ENCODE measurements at places on chromosomes 3 and 15. TPM values are rescaled to one million over a fixed set of nuclear protein-coding genes. Genes with fewer than 3 reads are reported as not detected.

Gene SLC6A20
- total RNA-seq, result not detected

Gene TICRR
- 19.6 TPM for total RNA-seq

Gene COX17
- total RNA-seq, result 20.9 TPM

Gene PLSCR2
- total RNA-seq, result not detected

Gene EOGT
- 2.5 TPM for total RNA-seq

Gene MAN2A2
- 15.3 TPM for total RNA-seq

Gene CCR2
- not detected for total RNA-seq

Gene GOLGA8G
- not detected for total RNA-seq

Gene SPINK8
- total RNA-seq, result not detected

Gene GPR156
- total RNA-seq, result 1.6 TPM

Gene PPP2R3A
- 24.1 TPM for total RNA-seq

All from neural progenitor cell (in vitro differentiated cells).